ENCODE measurements at places on chromosomes 2 and 18.

DNA sequence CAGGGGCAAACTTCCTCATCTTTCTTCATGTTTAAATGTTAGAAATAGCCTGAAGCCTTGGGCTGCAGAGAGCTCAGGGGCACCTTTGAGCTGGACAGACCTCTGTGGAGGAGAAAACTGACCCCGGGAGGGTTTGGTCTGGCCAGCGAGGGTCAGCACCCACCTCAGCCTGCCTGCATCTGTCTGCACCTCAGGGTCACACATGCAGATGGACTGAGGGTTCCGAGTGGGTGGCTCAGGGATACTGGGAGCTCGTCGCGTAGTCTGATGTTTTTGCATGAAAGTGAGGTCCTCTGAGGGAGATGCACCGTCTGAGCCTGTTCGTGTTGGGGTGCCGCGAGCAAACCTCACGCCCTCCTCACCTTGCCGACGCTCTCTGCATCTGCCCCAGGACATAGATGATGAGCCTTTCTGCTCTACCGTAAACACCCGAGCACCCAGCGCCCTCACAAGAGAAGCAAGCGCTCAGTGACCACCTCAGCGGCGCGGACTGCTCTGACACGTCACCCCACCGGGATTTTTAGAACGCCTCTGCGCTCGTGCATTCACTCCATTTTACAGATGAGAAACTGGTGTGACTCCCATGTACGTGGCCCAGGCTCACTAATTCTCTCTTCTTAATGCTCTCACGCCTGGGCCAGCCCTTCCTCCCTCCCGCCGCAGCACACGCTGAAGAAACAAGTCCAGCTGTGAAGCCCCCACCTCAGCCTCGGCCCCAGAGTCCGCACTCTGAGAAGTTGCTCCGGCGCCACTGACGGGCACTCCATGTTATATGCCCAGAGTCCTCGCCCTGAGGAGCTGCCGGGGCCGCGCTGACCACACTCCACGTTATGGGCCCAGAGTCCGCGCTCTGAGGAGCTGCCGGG is 9.5 kb downstream of the KCNG2 start:
- DNase-seq, result no peak

DNA sequence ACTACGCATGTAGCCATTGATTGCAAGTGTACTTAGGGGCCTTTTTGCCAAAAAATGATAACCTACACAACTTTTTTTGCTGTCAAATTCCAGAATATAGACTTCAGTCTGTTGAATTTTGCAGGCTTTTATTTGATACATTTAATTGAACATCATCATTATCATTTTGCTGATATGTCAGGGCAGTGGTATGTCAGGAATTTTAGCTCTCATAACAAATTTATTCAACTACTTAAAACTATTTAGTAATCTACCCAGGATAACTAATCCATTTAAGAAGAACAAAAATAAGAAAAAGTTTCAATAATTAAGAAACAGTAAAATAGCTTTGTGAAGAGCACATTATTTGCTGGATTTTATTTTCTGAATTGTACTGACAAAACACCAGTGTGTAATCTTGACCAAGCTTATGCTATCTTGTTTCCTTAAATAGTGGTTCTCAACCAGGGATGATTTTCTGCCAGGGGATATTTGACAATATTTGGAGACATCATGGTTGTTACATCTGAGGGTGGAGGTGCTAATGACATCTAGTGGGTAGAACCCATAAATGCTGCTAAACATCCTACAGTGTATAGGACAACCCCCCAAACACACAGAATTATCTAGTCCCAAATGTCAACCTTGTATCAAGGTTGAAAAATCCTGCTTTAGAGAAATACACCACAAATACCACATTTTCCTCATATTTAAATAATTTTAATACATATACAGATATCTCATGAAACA is 12.1 kb upstream of the TTN start:
- no peak for DNase-seq

DNA sequence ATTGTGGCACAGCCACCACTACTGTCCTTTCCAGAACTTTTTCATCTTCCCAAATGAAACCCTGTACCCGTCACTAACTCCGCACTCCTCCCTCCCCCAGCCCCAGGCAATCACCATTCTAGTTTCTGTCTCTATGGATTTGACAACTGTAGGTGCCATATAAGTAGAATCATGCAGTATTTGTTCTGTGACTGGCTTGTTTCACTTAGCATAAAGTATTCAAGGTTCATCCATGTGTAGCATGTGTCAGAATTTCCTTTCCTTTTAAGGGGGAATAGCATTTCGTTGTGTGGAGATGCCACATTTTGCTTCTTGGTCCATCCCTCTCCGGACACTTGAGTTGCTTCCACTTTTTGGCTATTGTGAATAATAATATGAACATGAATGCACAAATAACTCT is 842 bp upstream of the CKAP2L start:
- no peak for DNase-seq

GRCh38 chr2:38284971-38285370 is 92.1 kb downstream of the ATL2 start:
- no peak for DNase-seq

DNA sequence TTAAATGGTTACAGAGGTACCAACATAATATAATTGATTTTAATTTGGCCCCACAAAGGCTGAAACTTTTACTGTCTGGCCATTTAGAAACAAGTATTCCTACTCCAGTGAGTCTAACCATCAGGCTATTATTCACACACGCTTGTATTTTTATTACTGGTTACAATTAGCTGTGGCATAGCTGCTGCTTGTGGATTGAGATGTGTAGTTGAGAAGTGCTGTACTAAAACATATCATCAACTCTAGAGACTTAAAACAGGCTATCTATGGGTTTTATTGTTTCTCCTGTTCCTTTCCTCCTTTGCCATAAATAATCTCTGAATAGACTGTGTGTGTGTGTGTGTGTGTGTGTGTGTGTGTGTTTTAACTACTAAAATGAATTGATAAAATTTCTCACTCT is 530.2 kb downstream of the CCDC85A start:
- DNase-seq, result no peak

GRCh38 chr2:176585791-176586190 is 316.5 kb downstream of the MTX2 start:
- DNase-seq, result no peak

DNA sequence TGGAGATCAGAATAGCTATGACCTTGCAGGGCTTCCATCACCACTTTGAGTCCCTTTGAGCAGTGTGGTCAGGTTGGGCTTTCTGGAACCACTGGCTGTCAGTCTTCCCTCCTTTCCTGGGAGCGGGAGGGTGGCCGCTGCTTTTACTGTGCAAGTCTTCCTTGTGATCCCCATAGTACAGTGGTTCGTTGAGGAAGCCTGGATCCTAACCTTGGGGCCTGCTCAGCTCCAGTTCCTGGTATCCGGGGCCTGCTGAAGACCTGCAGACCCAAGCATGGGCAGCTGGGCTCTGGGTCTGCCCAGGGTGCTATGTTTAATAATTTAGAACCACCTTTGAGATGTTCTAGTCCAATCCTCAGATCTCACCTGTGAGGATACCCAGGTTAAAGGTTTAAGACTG is 104.2 kb downstream of the CLIP4 start:
- DNase-seq, result no peak

- DNase-seq, result no peak
These were observed 100.3 kb upstream of the NEUROD1 start for GRCh38 chr2:181780657-181781056.

DNA sequence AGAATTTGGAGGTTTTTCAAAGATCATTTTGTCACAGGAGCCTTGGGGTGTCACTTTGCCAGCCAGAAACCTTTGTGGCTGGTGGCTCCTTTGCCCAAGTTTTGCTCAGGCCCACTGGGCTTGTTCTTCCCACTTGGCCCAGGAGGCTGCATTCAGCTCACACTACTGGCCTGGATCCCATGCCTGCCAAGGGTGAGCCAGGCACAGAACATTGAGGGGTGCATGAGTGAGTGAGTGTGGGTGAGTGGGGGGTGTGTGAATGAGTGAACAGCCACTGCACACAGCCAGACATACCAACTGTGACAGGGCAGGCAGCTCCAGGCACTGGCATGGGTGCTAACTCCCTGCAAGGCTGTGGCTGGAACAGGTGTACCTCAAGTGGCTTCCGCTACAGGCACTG is 39.6 kb downstream of the FAM171B start:
- no peak for DNase-seq

GRCh38 chr2:205995260-205995659 is 90.7 kb downstream of the INO80D start:
- no peak for DNase-seq

DNA sequence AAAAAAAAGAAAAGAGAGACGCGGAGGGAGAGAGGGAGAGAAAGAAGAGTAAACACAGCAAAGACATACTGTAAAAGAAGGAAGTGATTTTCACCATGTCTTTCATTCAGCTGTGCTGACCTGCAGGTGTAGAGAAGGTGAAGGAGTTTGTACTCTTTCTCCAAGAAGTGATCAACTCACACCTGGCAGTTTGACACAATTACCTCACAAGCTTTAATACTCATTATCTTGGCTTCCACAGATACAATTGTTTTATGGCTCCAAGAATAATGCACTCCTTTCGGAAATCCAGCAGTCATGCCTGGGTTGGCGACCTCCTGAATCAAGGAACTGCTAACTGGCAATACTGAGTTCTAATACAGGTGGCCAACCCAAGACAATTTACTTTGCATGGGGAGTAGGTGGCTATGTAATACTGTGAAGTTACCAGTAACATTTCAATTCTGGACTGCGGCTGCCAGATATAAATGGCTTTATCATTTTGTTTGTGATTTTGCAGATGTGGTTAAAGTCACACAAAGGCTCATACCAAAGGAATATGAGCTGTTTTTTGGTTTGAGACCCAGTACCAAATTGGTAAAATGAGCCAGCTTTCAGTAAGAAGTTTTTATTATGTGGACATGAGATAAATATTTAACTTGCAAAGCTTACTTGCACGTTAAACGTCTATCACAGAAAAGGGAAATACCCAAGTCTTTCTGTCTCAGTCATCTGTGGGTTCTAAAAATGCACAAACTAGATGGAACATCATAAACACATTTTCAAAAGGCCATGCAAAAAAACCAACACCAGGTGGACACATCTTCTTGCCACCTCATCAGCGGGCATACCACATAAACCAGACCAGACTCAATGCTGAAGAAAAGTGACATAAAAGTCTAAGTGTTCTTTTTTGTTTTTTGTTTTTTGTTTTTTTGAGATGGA is 69.3 kb downstream of the NCKAP5 start:
- DNase-seq, result no peak

GRCh38 chr2:13584020-13584419 is 867.3 kb downstream of the TRIB2 start:
- no peak for DNase-seq

GRCh38 chr2:48227617-48228344 is 302.2 kb upstream of the STON1 start:
- DNase-seq, result no peak

DNA sequence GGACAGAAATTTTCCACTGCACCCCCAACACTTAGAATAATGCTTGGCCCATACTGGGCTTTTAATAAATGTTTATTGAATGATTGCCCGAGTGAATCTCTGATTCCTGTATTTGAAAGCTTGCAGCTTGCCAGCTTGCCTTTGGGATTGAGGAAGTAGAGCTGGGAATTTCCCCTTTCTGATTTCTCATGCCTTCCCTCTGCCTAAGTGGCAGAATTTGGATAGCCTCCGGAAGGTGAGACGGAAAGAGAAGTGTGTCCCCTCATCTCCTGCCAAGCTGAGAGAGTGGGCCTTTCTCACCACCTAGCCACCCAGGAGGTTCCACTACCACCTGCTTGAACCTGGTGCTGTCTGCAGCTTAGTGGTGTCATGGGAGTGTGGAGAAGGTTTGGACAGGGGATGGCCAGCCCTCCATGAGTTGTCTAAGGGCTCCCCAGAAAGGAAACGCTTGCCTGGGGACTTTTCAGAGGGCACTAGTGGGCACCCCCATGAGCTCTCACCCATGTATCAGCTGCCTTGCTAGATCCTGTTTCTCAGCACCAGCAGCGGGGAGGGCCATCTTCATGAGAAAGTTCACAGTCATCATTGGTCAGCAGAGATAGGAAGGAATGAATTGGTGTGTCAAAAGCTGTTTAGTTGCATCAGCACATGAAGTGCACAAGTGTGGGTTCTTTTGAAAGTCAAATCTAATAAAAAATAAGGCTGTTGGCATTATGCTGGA is 8.6 kb upstream of the NCOA1 start:
- no peak for DNase-seq

DNA sequence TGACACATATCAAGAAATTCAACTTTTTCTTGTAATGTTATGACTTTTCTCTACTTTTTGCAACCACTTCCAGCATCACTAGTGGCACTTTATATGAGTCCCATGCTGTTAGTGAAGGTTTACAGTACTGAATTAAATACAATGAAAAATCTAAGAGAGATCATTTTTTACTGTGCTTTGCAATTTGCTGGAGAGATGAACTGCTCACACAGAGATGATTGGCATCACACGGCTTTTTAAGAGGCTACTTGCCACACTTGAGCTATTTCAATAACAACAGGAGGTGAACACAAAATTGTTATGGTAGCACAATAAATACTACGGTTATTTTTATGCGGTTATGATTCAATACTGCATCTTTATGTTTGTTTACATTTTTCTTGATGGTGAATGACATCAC is 88.9 kb downstream of the DAW1 start:
- DNase-seq, result no peak

- DNase-seq, result no peak
These were observed 335.4 kb downstream of the DYSF start for GRCh38 chr2:71788601-71789240.

GRCh38 chr2:206095536-206096332 is 9.8 kb upstream of the INO80D start:
- no peak for DNase-seq
